ENCODE measurements at places on chromosomes 13 and 19.

DNA sequence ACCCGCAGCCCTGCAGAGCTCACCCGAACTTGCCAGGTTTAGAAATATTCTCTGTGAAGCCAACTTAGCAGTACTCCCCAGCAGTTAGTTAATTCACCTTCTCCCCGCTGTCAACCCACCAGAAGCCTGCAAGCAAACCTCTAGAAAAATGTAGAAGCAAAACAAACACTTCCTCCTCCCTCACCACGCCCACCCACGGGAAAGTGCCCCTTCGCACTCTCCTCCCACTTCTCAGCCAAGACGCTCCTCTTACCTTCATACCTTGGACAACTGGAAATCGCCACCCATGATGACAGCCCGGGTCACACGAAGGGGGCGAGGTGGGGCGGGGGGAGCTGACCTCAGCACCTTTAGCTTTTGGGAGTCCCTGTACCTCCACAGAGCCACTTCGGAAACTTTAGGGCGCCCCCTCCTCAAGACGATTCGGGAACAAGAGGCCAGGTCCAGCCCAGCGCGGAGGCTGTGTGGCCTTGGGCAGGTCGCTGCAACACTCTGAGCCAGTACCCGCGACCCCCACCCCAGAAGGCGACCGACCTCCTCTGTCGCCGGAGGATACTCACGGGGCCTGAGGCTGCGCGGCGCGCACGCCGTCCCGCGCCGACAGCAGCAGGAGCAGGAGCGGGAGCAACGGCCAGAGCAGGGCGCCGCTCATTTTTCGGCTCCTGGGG is 485 bp downstream of the CPAMD8 start:
- DNase-seq, result no peak

GRCh38 chr13:40466272-40466671 is 200.2 kb downstream of the FOXO1 start:
- no peak for DNase-seq

GRCh38 chr19:32166238-32166637 is 179.2 kb upstream of the ZNF507 start:
- no peak for DNase-seq

DNA sequence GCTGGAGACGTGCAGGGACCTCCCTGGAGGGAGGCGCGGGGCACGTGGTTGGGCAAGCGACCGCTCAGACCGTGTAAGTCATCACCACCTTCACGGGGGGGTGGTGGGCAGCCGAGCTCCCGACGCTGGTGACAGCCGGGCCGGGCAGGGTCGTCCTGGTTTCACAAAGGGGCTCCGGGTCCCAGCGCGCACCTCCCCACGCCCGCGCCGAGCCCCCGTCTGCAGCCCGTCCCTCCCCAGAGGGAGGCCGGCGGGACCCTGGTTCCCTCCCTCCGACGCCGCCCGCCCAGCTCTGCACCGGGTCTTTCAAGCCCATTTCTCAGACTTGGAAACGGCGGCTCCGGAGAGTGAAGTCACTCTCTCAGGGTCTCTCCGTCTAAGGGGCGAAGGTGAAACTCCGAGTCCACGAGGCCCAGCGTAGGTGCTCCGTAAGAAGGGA is 729 bp upstream of the ARID3A start:
- DNase-seq, result no peak

DNA sequence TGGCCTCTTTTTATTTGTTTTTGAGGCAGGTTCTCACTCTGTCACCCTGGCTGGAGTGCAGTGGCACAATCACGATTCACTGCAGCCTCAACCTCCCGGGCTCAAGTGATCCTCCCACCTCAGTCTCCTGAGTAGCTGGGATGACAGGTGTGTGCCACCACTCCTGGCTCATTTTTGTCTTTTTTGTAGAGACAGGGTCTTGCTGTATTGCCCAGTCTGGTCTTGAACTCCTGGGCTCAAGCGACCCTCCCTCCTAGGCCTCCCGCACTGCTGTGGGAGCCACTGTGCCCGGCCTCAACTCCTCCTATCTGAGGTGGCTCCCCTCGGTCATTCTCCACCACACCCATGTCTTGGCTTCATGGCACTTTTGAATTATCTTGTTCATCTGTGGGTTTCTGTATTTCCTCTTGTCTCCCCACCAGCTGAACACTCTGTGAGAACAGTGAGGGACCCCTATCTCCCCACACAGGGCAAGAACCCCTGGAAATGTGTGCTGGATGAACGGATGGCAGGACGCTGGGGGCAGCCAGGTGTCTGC is 7.9 kb downstream of the CKM start:
- DNase-seq, result no peak

DNA sequence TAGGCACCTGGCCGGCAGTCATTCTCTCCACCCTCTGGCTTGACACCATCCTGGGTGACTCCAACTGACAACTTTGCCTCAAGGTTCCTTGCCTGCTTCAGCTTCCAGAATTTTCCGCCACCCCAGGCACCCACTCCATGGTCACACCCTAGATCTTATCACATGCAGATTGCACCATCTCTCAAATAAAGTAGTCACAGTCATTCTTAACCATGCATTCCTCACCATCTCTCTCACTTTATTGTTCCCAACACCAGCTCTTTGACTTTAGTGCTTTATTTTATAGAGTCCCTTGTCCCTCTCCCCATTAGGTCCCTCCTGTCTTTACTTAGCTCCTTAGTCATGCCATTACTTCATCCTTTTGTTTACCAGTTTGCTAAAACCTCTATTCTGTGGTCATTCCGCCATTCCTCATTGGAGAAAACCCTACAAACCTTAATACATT is 351.7 kb downstream of the SPRY2 start:
- DNase-seq, result peak; percentile 68

- no peak for DNase-seq
Observed at GRCh38 chr13:44746690-44747089, 170.6 kb upstream of the TSC22D1 start.

GRCh38 chr19:6970443-6970842 is 50.8 kb downstream of the MBD3L2B start:
- DNase-seq, result no peak

DNA sequence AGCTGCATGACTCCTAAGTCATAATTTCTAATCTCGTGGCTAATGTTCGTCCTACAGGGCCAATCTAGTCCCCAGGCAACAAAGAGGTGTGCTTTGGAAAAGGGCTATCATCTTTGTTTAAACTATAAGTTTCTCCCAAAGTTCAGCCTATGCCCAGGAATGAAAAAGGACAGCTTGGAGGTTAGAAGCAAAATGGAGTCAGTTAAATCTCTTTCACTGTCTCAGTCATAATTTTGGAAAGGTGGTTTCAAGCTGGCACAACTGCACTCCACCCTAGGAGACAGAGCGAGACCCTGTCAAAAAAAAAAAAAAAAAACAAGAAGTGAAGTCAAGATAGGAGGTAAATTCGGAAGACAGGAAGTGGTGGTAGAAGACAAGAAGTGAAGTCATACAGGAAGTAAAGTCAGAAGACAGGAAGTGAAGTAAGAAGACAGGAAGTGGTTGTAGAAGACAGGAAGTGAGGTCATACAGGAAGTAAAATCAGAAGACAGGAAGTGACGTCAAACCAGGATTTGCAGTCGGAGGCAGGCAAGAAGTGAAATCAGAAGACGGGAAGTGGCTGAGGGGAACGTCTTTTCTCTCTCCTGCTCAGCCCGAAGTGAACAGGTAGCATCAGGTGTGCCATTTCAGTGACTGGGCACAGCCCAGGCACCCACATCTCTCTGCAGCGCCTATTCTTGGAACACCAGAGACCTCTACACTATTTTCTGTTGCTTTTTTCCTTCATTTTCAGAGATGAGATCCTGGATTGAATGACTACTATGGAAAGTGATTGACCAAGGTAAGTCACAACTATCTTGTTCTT is 32.2 kb downstream of the GP6 start:
- no peak for DNase-seq

DNA sequence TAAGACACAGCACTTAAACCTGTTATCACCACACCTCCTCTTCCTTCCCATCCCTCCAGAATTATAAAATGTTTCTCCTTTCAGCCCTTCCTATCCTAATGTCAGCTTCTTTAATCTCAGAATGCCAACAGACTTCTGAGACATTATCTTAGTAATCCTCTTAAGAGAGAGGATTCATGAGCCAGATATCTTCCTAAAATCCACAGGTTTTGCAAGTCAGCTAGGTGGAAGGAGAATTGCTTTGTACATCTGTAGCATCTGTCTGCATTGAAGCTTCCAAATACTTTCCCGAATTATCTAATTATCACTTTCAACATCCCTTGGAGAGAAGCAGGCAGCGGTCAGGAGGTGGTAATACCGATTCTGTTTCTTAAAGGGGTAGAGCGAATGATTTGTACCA is 179.1 kb downstream of the DCT start:
- no peak for DNase-seq

- DNase-seq, result no peak
Observed at GRCh38 chr19:43555185-43555770, 20.0 kb downstream of the XRCC1 start.
